ENCODE measurements at places on chromosomes 3 and 15. TPM values are rescaled to one million over a fixed set of nuclear protein-coding genes. Genes with fewer than 3 reads are reported as not detected.

- no peaks in the 10 kb centered on the region for H3K4me1 ChIP-seq
- no peaks in the 10 kb centered on the region for H3K27me3 ChIP-seq
- no peak for DNase-seq
- no peaks in the 10 kb centered on the region for H3K36me3 ChIP-seq
These were observed 18.3 kb downstream of the THBS1 start for GRCh38 chr15:39598958-39599845.

DNA sequence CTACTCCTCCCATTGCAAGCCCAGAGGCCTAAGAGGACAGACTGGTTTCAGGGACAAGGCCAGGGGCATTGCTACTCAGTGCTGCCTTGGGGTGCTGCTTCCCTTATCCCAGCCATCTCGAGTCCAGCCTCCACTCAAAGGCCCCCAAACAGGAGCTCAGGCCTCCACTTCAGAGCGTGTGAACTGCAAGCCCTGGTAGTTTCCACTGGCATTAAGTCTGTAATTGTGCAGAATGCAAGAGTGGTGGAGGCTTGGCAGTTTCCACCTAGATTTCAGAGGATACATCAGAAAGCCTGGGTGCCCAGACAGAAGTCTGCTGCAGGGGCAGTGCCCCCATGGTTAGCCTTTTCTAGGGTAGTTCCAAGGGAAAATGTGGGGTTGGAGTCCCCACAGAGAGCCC, 192.8 kb upstream of the ST8SIA2 start:
- no peak for DNase-seq
- H3K4me1 ChIP-seq = no peaks in the 10 kb centered on the region
- H3K36me3 ChIP-seq = no peaks in the 10 kb centered on the region
- H3K27me3 ChIP-seq = no peaks in the 10 kb centered on the region
- H3K4me3 ChIP-seq = no peak overlapping the region

DNA sequence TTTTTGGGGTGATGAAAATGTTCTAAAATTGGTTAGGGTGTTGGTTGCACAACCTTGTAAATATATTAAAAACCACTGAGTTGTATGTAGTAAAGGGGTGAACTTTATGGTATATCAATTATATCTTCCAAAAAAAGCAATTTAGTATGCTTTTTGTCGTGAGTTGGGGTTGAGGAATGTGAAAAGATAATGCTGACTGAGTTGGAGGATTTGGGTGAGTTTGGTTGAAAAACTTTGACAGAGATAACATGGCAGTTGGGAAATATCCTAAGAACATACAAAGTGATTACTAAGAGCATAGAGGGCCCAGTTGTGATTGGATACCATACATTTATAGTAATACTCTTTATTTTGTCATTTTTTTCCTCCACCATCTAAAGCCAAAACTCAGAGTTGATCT, 33.6 kb downstream of the HMG20A start:
- no peak for DNase-seq
- H3K4me1 ChIP-seq = peaks cover 38% of the 10 kb centered on the region
- H3K27me3 ChIP-seq = no peaks in the 10 kb centered on the region
- no peak overlapping the region for H3K4me3 ChIP-seq
- H3K36me3 ChIP-seq = no peaks in the 10 kb centered on the region

GRCh38 chr3:166900866-166901577, 479.1 kb downstream of the ZBBX start:
- no peaks in the 10 kb centered on the region for H3K27me3 ChIP-seq
- no peaks in the 10 kb centered on the region for H3K36me3 ChIP-seq
- H3K27ac ChIP-seq = no peak overlapping the region
- no peaks in the 10 kb centered on the region for H3K4me1 ChIP-seq
- DNase-seq = no peak

The CGNL1 gene
- 36.7 TPM for total RNA-seq

The TM6SF1 gene
- total RNA-seq = 11.2 TPM

All from tibial nerve (tissue), 4 donors.